ENCODE measurements at places on chromosomes 6 and 20.

- no peak for DNase-seq
Measured at GRCh38 chr6:36301085-36301658, 31.3 kb downstream of the PNPLA1 start.

DNA sequence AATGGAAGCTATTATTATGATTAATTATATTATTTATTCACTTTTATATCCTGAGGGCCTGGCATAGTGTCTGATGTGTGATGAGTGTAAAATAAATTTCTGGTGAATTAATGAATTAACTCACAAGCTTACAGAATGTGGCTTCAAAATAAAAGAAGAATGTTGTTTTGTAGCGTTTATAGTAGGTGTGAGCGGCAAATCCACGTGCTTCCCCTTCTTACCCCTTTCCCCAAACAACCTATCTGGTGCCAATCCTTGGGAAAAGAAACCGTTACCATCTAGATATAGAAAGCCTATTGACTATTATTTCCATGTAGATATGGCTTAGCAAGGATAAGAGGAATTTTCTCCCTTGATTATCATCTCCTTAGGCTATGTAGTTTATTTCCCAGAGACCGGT lies 144.6 kb upstream of the CITED2 start:
- no peak for DNase-seq

DNA sequence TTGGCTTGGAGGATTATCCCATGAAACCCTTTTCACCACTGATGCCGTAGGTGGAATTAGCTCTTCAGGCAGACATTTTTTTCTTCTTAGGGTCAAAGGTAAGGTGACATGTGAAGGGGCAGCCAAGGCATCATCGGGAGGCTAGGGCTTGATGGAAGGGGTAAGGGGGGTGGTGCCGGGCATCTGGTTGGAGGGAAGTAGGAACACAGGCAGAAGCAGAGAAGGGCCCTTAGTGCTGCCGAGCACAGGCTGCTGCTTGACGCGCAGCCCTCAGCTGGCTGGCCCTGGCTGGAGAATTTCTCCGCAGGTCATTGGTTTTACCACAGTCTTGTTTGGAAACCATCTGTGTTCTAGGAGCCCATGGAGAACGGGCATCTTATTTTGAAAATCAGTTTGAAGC lies 54.7 kb downstream of the TRAF3IP2 start:
- no peak for DNase-seq

- DNase-seq: no peak
Measured at GRCh38 chr6:3749067-3749841, 2.3 kb downstream of the PXDC1 start.

DNA sequence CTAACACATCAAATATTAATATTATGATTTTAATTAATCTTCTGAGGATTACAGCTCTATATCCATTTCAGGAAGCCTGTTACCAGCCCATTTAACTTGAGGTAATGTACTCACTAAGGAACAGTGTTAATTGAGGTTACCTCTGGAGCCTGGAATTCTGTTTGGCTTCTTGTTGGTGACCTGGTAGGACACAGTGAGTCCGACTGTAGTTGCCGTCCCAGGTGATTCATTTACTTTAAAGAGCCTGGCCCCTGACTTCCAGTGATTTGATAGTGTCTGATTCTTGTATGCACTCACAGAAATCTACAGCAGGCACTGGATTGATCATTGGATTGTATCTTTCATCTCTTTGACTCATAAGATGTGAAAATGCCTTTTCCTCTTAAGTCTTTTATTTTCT lies 34.0 kb downstream of the IGF2R start:
- no peak for DNase-seq

DNA sequence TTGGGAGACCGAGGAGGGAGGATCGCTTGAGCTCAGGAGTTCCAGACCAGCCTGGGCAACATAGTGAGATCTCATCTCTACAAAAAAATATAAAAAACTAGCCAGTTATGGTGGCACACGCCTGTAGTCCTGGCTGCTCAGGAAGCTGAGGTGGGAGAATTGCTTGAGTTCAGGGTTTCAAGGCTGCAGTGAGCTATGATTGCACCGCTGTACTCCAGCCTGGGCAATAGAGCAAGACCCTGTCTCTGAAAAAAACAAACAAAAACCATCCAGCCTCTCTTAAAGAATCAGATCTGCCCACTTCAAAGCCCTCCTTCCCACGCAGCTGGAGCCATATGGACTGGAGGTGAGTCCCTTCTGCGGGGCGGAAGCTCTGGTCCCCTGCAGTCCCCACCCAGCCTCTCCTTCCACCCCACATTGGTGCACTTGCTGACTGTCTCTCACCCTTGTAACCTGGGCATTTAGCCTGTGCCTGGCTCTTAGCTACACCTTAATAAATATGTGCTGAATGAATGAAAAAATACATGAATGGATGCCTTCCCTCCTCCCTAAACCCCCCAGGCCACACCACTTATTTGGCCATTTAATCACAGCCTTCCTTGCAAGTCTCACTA lies 7.2 kb upstream of the PARD6B start:
- no peak for DNase-seq

- DNase-seq: no peak
Measured at GRCh38 chr20:9139106-9139833, 70.4 kb downstream of the PLCB4 start.

DNA sequence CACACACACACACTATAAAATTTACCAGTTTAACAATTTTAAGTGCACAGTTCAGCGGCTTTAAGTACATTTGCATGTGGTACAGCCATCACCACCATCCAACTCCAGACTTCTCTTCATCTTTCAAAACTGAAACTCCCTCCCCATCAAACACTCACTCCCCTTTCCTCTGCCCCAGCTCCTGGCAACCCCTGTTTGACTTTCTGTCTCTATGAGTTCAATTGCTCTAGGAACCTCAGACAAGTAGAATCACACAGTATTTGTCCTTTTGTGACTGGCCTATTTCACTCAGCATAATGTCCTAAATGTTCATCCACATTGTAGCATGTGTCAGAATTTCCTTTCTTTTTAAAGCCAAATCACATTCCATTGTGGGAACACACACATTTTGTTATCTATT lies 302.8 kb upstream of the FOXQ1 start:
- peak; percentile 32 for DNase-seq

DNA sequence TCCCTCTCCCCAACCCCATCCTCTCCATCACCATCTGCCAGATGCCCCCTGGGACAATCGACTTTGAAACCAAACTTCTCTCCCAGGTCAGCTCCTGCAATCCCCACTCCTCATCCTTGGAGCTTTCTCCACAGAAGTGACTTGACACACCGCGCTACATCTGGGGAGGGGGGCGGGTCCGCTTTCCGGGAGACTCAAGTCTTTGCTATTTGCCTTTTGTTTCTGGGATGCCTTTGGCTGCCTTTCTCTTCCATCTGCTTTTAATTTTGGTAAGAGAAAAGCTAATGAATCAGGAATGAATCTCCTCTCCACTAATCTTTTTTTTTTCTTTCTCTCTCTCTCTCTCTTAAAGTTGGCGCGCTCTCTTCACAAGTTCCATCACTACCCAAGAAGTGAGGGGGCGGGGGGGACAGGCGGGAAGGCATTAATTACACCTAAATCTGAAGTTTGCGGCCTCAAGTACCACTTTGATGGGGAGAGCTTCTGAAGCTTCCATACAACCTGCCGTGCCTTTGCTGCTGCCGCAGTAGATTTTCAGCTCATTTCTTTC lies 664 bp upstream of the TPBG start:
- DNase-seq: no peak

GRCh38 chr6:88008831-88009231 lies 38.8 kb upstream of the SPACA1 start:
- DNase-seq: no peak

- no peak for DNase-seq
Measured at GRCh38 chr6:16751251-16751946, 9.9 kb downstream of the ATXN1 start.

- no peak for DNase-seq
Measured at GRCh38 chr6:31639043-31639442, 13.4 kb downstream of the BAG6 start.
